ENCODE measurements at places on chromosomes 6 and 20. TPM values are rescaled to one million over a fixed set of nuclear protein-coding genes. Genes with fewer than 3 reads are reported as not detected.

The PRSS16 gene
- polyA plus RNA-seq: 1.5 TPM

The C6orf52 gene
- polyA plus RNA-seq: 2.5 TPM

The RSPO4 gene
- polyA plus RNA-seq: 1.5 TPM

The RAET1L gene
- polyA plus RNA-seq: not detected

- no peak for DNase-seq
Measured at GRCh38 chr20:62457831-62458230, 18.0 kb downstream of the GATA5 start.

The FOXS1 gene
- polyA plus RNA-seq: 7.3 TPM

The ZNF335 gene
- polyA plus RNA-seq: 12.2 TPM

The PRND gene
- 5.3 TPM for polyA plus RNA-seq

The LBP gene
- polyA plus RNA-seq: 0.08 TPM

The PTCHD4 gene
- polyA plus RNA-seq: 2.6 TPM

- DNase-seq: no peak
Measured at GRCh38 chr6:13559251-13559650, 15.2 kb upstream of the SIRT5 start.

- DNase-seq: no peak
Measured at GRCh38 chr20:34915131-34915530, 38.7 kb downstream of the ACSS2 start.

DNA sequence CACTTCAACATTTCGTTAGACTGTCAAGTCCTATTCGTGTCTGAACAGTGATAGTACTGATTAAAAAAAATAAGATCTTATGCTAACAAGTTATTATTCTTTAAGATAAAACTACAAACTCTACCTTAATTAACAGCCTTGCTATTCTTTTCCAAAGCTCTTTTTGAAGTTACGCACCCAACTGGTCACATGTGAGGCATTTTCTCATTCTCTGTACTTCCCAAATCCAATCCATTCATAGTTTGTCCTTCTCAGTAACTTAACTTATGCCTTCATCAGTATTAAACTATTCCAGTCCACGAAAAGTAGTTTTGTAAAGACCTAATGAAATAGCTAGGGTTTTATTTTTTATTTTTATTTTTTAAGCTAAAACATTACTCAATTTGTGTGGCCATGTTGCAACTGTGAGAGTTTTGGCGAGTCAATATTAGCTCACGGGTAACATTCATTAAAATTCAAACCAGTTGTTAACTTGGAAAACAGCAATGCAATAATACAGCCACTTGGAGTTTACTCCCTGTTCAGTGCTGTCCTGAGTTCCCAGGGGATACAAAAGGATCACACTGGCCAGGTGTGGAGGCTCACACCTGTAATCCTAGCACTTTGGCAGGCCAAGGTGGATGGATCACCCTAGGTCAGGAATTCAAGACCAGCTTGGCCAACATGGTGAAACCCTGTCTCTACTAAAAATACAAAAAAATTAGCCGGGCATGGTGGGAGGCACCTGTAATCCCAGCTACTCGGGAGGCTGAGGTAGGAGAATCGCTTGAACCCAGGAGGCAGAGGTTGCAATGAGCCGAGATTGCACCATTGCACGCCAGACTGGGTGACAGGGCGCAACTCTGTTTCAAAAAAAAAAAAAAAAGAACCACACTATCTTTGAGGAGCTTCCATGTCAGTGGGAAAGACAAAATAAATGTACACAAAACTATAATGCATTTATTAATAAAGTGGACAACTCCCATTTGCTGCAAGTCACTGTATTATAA is 27.9 kb upstream of the EEF1A1 start:
- DNase-seq: no peak

The SLC17A2 gene
- 0.80 TPM for polyA plus RNA-seq

- no peak for DNase-seq
Measured at GRCh38 chr20:51156041-51156982, 133.4 kb upstream of the KCNG1 start.

DNA sequence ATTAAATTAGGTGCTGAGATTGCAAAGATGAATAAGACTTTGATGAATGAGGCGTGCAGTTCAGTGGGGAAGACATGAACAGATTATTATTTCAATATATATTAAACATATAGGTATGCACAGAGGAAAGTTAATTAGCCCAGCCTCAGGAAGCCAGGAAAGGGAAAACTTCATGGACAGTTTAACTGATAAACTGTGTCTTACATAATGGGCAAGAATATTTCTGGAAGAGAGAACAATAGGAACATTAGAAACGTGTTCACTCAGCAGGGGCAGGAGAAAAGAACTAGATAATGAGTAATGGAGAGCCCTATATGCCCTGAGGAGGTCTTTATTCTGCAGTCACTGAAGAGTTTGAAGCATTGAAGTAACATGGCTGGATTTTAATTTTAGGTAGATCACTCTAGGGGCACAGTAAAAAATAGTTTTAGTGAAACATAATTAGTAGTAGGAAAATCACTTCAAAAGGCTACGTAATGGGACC is 23.6 kb downstream of the CEP57L1 start:
- no peak for DNase-seq

The IFT52 gene
- 78.8 TPM for polyA plus RNA-seq

DNA sequence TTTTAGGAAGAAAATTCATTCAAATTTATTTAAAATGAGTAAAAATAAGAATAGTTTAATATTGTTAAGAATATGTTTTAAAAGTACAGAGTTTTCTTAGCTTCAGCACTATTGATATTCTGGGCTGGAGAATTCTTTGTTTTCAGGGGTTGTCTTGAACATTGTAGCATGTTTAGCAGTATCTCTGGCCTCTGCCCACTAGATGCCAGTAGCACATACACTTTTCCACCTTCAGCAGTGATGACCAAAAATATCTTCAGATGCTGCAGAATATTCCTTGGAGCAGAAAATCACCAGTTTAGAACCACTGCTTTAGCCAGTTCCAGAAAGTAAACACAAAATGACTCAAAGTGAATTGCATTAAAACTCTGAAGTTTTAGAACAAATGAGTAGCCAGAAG is 19.4 kb upstream of the SDHAF4 start:
- no peak for DNase-seq

DNA sequence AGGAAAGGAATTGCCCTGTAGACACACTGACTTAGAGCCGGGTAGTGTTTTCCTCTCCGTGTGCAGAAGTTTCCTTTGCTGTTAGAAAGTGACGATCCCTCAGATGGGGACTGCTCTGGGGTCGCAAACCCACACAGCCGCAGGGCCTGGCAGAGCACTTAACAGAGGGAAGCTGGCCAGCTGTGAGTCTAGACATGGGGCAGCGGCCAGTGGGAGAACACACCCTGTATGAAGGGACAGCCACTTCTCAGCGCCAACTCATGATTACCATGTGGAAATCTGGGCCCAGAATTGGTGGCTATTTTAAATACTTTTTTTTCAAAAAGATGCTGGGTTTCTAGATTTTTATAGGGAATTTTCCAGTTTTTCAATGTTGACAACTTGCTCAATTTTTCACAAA is 39.4 kb downstream of the SLC9A8 start:
- no peak for DNase-seq

The KCTD20 gene
- polyA plus RNA-seq: 49.4 TPM

Measured in right renal pelvis (tissue), 4 donors.